ENCODE measurements at places on chromosomes 2 and 18.

DNA sequence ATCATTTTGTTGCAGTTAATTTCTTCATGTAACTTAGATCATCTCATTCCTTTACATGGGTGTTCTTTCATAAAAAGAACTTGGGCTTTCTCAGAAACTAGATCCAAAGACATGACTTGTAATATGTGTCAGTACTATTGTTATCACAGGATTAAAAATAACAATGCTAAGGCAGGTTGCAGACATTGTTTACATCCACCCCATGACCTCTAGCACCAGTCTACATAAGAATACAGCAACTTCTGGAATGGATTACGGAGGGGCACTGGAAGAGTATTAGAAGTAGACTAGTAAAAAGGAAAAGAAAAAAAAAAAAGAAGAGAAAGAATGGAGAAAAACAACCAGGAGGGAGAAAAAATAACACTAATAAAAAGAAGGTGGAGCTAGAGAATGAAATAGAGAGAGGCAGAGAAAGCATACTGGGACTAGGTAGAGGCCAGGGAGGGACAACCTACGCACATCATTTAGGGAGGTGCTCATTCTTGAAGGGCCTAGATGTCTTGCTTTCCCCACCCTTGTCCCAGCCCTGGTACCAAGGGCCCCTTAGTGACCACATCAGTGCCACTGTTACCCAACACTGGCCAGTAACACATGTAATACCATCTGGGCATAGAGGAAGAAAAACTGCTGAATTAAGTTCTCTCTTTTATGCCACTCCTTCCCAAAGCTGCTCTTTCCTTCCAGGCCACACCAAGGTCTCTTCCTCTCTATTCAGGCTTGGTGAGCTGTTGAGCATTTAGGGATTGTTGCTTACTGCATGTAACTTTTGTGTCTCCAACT is 70.6 kb upstream of the KLF7 start:
- DNase-seq, result no peak

DNA sequence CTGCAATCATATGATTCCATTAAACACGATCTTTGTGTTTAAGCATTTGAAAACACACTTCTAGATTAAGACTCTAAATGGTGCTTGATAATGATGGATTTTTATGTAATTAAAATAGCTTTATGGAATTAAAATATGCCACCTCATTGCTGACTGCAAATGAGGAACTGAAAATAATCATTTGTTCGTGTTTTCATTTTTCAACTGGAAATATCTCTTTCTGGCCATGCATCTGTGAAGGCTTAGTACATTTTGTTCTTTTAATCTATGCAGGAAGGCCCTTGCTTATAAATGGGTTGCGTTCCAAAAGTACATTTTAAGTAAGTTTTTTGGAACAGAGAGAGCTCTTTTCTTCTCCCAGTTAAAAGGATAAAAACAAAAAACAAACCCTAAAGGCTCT is 125.5 kb downstream of the MC4R start:
- no peak for DNase-seq

DNA sequence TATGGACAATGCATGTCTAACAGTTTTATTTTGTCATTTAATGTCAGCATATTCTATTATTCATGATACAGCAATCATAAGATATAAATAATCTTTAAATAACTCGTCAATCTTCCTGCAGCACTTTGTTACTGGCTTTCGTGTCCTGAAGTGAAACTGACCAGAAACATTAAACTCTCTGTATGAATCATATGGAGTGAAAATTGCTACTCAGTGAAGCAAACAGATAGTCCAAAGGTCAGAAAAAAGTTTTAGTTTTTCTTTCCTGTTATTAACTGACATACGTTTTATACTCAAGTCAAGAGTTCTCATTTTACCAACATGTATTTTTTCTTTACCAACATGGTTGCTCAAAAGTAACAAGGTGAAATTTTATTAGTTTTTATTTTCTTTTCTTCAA is 106.8 kb upstream of the GALNT5 start:
- DNase-seq, result no peak

- DNase-seq, result no peak
These were observed 42.6 kb downstream of the PNO1 start for GRCh38 chr2:68200157-68200787.

GRCh38 chr18:26052505-26052904 is 37.9 kb downstream of the SS18 start:
- no peak for DNase-seq

DNA sequence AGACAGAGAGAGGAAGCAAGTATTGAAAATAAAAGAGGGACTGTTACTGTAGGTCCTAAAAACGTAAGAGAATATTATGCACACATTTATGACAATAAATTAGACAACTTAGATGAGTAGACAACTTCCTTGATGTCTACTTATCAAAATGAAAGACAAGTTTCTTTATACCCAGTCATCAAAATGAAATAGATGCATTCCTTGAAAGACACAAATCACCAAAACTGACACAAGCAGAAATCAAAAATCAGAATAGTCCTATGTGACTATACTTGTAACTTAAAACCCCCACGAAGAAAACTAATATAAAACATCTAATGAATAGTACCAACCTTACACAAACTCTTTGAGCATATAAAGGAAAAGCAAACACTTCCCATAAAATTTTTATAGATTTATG is 14.5 kb downstream of the RTN4 start:
- no peak for DNase-seq

- DNase-seq, result no peak
These were observed 320.6 kb downstream of the ZNF516 start for GRCh38 chr18:76174451-76174850.

DNA sequence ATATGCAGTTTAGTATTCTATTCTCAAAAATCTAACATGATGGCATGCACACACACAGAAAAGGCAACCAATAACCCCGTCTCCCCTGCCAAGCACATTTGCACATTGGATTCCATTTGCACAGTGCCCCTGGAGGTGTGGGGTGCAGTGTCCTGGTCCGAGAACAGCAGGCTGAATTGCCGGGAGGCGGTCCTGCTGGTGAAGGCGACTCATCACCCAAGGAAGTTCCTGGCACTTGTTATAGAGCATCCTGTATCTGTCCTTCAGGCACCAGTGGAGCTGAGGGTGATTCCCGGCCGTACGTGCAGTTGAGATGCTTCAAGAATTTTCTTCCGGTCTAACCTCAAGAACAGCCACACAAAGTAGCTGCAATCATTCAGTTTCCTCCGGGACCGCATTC is 73.0 kb upstream of the RAB12 start:
- no peak for DNase-seq

- no peak for DNase-seq
These were observed 74.9 kb downstream of the THADA start for GRCh38 chr2:43520919-43521318.

GRCh38 chr2:28094739-28095138 is 204.2 kb downstream of the BABAM2 start:
- DNase-seq, result no peak
